CD4-positive, alpha-beta T cell treated with Interleukin-15 for 4 hours (primary cell): ENCODE measurements at places on chromosomes 3 and 15.

GRCh38 chr3:72032441-72033135, 247.6 kb upstream of the PROK2 start:
- DNase-seq: no peak

DNA sequence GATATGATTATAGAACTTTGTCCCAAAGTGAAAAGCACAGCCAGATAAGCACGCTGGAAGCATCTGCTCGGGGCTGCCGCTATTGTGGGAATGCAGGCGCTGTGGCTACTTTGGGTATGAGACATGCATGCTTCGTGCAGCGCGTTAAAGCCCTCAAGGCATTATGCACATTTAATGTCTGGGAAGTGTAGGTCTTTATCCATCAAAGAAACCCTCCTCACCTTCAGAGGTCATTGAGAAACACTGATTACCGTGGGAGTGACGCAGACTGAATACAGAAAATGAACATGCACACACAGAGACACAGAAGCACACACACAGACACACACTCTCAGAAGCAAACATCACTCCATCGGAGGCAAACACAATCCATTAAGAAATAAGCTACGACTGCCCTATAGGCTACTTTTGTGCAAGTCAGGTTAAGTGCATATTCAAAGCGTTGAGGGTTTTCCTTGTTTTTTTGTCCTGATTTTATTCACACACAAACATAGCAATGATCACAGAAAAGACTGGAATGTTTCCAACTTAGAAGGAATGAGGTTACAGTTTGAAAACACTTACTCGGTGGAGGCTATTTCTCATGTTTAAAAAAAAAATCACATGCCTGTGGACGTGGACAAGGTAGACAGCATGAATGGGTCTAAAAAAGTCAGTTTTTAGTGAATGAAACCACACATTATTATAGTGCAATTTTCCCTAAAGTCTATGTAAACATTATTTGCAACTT, 68.5 kb downstream of the PLCH1 start:
- no peak for DNase-seq

DNA sequence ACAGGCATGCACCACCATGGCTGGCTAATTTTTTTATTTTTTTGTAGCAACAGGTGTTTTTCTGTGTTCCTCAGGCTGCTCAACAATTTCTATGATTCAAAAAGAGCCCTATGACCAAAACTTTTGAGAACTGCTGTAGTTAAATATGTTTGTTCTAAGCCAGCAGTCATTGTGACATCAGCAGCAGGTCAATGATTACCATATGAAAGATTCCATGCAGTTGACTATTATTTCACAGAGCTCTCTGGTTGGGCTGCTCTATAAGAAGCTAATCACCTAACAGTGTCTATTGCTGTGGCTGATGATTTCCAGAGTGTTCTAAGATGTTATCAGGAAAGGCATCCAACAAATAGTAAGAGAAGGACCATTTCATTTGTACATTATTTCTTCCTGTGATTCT, at the start of gene CCDC54:
TSS of gene CCDC54 (plus strand) at position 289 of the 400 bp plus-strand sequence. CDS start 149 bp downstream, outside the sequence.
- no peak for DNase-seq

DNA sequence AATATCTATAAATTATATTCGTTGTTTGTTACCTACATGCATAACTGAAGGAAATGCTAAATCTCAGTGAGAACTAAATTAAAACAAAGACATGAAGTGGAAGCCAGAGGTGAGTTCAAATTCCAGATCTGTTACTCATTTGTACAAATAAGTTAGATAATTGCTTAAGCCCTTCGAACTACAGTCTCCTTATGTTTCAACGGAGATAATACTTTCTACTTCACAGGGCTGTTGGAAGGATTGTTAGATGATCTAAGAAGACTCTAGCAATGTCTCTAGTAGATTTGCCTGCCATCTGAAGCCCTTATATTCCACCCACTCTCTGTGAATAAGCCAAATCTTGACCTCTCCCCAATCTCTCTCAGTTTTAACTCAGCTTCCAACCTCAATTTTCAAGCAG, 125.8 kb downstream of the P2RY1 start:
- DNase-seq: no peak

- no peak for DNase-seq
Measured at GRCh38 chr15:98381446-98381845, 266.9 kb upstream of the IGF1R start.

DNA sequence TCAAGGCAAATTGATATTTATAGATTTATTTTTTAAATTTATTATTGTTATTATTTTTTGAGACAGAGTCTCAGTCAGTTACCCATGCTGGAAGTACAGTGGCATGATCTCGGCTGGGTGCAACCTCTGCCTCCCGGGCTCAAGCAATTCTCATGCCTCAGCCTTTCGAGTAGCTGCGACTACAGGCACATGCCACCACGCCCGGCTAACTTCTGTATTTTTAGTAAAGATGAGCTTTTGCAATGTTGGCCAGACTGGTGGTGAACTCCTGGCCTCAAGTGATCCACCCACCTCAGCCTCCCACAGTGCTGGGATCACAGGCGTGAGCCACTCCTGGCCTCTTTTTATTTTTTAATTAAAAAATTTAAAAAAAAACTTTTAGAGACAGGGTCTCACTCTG, 19.0 kb downstream of the SPG21 start:
- DNase-seq: no peak

GRCh38 chr3:40653001-40653400, 128.2 kb downstream of the ZNF621 start:
- DNase-seq: no peak

- no peak for DNase-seq
Measured at GRCh38 chr3:124861041-124861440, 26.1 kb downstream of the ITGB5 start.

DNA sequence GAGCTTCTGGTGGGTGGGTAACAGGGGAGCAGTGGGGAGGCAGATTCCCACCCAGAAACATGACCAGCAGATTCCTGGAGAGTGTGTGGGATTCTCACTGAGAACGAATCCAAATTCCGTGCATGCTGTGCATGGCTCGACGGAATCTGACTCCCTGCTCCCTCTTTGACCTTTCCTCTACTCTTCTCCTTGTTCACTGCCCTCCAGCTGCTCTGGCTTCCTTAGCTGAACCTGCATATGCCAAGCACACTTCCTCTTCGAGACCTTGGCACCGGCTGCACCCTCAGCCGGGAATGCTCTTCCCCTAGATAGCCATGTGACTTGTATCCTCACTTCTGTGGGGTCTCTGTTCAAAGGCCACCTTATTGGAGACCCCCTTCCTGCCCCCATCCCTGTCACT, 6.3 kb downstream of the INSYN1 start:
- DNase-seq: no peak

GRCh38 chr3:126346466-126346865, 10.7 kb downstream of the KLF15 start:
- DNase-seq: no peak

- DNase-seq: no peak
Measured at GRCh38 chr3:54036543-54036942, 85.8 kb upstream of the CACNA2D3 start.

- DNase-seq: no peak
Measured at GRCh38 chr3:50296721-50297383, 2.4 kb downstream of the HYAL3 start.

- no peak for DNase-seq
Measured at GRCh38 chr15:48856942-48857341, 21.0 kb upstream of the EID1 start.

DNA sequence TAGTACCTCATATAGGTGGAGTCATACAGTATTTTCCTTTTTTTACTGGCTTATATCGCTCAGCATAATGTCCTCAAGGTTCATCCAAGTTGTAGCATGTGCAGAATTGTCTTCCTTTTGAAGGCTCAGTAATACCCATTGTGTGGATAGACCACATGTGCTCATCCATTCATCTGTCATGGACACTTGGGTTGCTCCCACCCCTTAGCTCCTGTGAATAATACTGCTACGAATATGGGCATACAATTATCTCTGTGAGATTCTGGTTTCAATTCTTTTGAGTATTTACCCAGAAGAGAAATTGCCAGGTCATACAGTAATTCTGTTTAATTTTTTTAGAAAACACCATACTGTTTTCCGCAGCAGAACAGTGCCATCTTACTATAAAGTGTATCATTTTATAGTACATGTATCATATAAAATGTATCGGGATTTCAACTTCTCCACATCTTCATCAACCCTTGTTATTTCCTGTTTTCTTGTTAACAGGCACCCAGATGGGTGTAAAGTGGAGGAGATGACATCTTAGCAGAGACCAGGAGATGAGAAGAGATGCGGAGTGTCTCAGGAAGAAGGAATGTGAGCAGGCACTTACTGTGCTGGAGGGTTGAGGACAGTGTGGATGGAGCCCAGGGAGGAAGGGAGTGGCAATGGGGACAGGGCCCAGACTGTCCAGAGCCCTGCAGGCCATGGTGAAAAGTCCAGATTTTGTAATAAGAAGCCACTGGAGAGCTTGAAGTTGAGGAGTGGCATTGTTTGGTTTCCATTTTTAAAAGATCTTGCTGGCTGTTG, 27.0 kb upstream of the PRR23E start:
- no peak for DNase-seq

GRCh38 chr3:161137260-161137659, 32.1 kb upstream of the B3GALNT1 start:
- DNase-seq: no peak

DNA sequence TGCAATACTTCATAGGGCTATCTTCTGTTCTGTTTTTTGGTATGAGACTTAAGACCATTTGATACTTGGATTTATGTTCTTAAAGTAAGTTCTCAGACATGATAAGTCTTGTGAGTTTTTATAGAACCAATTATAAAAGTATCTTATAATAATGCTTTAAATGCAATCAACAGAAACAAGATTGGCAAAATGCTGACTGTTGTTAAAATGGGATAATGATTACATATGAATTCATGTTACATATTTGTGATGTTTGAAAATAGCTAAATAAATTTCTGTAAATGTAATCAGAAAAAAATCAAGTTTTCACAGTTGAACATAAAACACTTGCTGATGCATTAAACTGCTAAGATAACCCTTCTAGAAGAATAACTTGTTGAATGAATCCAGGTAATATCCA, 148.3 kb downstream of the PLCH1 start:
- DNase-seq: no peak

DNA sequence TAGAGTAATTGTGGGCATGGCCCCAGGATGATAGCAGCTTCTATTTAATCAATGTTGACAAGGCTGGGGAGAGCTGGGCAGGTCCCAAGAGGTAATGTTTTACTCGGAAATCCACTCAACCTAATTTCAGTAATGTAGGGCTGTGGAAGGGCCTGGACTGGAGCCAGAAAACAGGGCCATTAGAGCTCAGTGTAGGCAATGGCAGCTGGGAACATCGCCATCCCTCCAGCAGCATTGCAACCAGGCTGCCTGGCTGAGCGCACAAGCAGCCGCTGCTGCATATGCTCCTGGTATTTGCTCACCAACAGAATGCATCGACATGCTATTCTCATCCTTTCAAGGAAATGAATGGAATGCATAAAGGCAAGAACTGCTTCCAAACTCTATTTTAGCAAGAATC, 90.0 kb downstream of the GAP43 start:
- no peak for DNase-seq

DNA sequence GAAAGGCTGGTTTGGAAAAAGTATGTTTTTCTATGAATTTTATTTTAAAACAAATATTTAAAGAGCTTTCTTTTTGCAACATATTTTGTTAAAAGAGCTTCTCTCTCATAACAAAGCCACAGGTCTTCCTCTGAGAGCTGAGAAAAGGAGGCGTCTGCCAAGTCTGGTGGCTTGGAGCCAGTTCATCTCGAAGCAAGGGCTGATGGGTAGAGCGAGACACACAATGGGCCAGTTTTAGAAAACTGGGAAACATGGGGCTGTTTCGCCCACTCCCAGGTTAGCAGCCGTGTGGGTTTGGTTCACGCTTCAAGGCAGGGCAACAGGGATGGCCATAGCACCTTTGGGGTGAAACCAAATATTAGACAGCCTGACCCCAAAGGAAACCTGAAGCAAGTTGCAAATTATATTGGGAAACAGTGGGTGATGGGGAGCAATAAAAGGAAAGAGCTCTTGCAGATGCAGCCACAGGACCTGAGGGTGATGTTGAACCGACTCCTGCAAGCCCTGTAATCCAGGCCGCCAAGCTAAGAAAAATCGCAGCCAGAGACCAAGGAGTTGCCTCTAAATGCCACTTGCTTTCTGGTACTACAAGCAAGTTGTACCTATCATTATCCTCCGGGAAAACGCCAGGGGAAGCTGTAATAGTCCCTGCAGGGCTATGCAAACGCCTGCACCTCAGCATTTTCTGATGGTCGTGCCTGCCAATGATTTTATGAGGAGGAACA, 88.4 kb upstream of the GALNT15 start:
- no peak for DNase-seq

DNA sequence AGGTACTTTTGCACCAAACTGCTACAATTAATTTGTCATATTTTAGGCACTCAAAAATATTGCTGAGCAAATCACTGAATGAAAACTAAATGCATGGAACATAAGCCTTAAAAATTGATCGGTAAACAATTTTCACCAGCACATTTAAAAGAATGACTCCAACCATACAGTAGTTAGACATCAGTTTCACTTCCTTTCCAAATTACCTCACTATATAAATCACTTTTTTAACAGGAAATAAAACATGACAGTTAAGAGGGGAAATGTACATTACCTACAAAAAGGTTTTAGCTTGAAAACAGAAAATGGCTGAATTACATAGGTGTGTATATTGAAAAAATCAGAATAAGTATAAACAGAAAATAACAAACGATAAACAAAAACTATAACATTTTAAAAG, 108.4 kb downstream of the SERPINI1 start:
- DNase-seq: no peak

GRCh38 chr3:114207768-114208167, 28.9 kb upstream of the DRD3 start:
- DNase-seq: no peak

DNA sequence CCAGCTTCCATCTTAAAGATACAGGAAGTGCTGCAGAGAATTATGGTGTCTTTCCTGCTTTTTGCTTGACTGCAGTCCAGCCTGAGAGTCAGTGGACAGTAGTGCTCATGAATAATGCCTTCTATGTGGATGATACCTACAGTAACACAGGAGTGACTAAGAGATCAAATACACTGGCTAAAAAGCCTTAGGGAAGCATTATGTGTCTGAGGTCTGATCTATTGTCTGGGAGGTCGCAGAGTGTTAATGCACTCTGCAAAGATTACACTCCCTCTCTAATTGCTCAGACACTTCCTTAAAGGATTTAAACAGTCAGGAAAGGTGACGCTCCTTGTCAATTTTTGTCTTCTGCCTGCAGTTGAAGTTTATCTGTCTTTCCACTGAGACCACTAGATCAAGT, 183.6 kb downstream of the MCTP2 start:
- no peak for DNase-seq
